ENCODE measurements at places on chromosomes 11 and 22. TPM values are rescaled to one million over a fixed set of nuclear protein-coding genes. Genes with fewer than 3 reads are reported as not detected.

GRCh38 chr11:468493-468892 is 18.4 kb downstream of the PTDSS2 start:
- DNase-seq, result no peak

DNA sequence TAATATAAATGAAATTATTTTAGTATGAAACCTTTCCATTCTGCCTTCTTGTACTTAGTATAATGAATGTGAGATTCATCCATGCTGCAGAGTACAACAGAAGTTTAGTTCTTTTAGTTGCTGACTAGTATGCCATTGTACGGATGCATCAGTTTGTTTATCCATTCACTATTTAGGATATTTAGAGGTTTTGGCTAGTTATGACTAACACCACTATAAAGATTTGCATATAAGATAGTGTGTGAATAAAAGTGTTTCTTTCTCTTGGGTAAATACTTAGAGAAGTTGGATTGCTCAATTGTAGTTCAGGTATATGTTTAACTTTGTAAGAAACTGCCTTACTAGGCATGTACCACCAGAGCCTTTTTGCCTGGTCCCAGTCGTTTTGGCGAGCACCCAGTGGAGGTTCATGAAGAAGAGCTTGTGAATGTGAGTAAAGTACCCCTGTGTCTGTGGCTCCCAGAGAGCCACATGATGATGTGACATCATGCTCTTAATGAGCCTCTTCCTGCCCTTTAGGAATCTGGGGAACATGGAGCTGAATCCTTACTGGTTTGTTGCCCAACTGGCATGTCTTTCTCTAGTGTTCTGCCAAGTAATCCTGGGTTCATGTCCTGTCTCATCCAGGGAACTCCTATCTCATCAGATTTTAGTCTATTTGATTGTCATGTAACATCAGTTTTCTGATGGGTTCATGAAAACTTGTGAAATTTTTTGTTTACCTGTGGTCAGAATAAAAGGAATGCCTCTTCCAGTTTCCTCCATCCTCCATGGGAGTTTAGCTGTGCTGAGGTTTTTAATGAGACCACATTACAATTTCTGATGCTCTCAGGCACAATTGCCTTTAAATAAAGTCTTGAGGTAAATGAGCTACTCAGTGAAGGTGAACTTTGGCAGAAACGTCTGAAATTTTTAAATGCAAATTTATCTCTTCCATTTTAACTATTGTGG is 234.8 kb downstream of the CASP12 start:
- DNase-seq, result peak; percentile 10

GRCh38 chr11:116984186-116984585 is 114.0 kb downstream of the SIK3 start:
- DNase-seq, result no peak

- no peak for DNase-seq
These were observed 29.6 kb upstream of the L3MBTL2 start for GRCh38 chr22:41175546-41175945.

- DNase-seq, result no peak
These were observed 102.2 kb downstream of the NAT10 start for GRCh38 chr11:34207487-34208180.

GRCh38 chr11:57349491-57350274 is 11.5 kb downstream of the P2RX3 start:
- DNase-seq, result peak; percentile 36

DNA sequence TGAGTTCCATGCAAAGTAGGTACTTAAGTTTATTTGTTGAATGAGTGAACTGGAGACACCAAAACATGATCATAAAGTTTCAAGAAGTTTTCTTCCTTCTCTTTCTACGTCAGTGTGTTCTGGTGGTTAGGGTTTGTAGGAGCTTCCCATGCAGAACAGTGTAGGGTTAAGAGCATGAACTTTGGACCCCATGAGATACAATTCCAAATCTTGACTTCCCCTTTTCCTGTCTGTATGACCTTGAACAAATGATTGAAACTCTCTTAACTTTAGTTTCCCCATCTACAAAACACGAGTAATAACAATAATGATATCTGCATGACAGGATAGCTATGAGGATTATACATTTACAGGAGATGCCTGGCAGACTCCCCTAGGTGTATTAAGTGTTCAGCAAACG is 41.0 kb upstream of the TENM4 start:
- DNase-seq, result no peak

- DNase-seq, result peak; percentile 81
These were observed 65.2 kb upstream of the LMO1 start for GRCh38 chr11:8328848-8329330.

- peak; percentile 49 for DNase-seq
These were observed 9.9 kb downstream of the FADS3 start for GRCh38 chr11:61881397-61881796.

DNA sequence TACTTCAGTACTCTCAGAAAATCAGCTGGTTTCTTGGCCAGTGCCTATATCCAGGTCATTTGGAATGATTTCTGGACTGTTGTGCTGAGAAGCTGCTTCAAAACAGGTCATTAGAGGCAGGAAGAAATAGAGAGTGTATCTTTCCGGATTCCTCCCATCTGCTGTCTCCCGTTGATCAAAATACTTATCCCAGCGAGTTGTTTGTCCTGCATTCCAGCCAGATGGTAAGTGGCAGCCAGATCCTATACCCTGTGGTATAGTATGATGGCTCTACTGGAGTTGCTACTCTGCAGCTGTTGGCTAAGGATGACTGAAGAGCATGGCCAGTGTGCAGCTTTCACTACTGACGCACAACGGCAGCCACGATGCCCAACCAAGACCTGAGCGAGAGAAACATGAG is 560.9 kb upstream of the ANO5 start:
- DNase-seq, result no peak

GRCh38 chr11:83007909-83008580 is 63.7 kb downstream of the RAB30 start:
- DNase-seq, result no peak

- no peak for DNase-seq
These were observed 15.0 kb upstream of the MUC6 start for GRCh38 chr11:1051356-1052132.

MS4A15 gene
- total RNA-seq, result not detected

RIMBP3B gene
- 0.89 TPM for total RNA-seq

CAPN5 gene
- total RNA-seq, result 8.7 TPM

Data from SJSA1 (cell line).